ENCODE measurements at places on chromosomes 3 and 15. TPM values are rescaled to one million over a fixed set of nuclear protein-coding genes. Genes with fewer than 3 reads are reported as not detected.

DNA sequence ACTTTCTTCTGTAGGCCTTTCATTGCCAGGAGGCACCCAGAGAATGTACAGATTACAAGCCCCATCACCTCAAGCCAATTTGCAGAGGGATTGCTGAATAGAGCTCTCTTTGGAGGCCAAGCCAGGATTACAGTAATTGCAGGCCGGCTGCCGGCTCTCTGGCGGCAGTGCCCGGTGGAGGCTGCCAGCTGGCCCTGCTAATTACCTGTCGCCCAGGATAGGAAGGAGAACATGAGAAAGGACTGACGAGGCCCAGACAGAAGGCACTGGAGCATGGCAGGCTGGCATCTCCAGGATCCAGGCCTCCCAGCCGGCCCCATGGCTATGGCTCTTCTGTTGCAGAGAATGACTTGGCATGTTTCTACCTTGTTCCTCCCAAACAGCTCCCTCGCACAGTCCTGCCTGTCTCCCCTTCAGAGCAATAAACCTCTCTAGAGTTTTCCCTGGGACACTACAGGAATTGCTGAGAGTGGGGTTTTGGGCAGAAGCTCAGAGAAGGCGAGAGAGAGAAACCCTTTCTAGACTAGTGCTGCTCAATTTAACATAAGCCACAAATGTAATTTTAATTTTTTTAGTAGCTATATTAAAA, 273.6 kb upstream of the PROK2 start:
- no peak for DNase-seq

DNA sequence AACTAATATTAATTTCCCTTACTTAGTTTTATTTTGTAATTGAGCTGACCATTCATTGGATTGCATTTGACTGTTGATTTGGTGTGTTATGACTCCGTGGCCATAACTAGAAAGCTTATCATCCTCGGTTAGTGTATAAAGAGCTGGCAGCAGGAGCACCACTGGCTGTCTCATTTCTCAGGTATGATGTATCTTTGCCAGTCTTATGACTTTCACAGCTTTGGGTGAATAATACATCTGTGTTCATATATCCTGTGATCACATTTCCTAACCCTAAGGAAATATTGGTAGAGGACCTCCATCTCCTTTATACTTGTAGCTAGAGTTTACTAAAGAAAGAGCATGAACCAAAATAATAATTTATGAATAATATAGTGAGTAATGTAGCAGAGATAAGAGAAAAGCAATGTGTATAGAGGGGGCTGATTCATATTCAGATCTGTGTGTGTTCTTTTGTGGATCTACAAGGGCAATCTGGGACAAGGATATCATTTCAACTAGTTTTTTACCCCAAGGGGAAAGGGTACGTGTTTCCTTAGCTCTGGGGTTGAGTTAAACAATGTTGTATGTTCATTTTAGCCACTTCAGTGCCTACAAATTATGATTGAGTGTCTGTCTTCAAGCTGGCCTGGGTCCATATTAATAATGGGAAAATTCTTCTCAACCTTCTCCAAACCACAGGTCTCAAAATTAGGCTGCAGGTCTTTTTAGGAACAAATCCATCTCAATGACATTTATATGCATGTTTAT, 901.7 kb downstream of the NTRK3 start:
- no peak for DNase-seq

Gene SCG5
- total RNA-seq, result 2.4 TPM

GRCh38 chr15:95215017-95215416, 983.7 kb downstream of the MCTP2 start:
- no peak for DNase-seq

Gene CCR3
- total RNA-seq, result 0.18 TPM

- DNase-seq, result no peak
Observed at GRCh38 chr15:90735923-90736322, 18.8 kb downstream of the BLM start.

Gene CKMT1A
- not detected for total RNA-seq

DNA sequence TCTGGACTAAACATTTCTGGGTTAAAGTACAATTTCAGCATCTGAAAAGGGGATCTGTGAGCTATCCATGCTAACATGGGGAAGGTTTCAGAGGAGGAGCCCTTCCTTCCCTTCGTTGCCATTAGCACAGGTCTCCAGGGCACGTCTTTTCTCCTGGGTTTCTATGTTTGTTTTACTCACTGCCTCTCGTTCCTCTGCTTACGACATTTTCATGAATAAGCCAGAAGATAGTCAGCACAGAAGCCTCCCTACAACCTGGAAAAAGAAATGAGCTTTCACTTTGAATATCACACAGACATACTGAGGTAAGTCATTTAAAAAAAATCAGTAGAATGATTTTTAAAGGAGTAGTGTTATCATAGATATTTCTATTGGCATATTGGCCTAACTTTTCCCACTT, 117.2 kb upstream of the KCNMB2 start:
- DNase-seq, result no peak

Gene CALML4
- 14.9 TPM for total RNA-seq

Gene KIF15
- total RNA-seq, result 0.24 TPM

DNA sequence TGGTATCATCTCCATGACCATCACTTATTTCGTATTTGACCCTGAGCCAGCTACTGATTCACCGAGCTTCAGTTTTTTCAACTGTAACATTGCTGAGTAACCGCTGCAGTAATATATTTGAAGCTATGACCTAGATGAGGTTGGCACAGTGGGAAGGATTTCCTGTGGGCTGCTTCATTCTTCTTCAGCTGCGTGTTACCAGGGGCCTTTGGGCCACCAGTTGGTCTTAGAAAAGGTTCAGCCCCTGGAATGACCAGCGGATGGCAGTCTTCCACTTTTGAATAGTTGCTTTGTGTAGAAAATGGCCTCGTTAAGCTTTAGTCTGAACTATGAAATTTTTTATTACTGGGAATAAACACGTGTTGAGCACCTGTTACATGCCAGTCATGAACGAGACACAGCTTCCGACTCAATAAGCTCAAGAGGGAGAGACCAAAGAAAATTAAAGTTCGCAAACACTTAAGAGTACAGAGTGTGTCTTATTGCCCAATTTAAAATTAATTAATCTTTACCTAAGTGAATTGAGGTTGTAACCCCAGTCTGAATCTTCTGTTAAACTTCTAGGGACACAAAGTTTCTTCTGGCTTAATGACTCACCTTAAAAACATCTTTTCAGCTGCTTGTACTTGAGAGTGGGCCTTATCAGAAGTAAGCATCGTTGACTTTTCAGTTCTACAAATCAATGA, 57.6 kb upstream of the NR2E3 start:
- no peak for DNase-seq

GRCh38 chr3:58404396-58404795, 29.2 kb downstream of the PDHB start:
- DNase-seq, result no peak
